ENCODE measurements at places on chromosomes 11 and 22.

DNA sequence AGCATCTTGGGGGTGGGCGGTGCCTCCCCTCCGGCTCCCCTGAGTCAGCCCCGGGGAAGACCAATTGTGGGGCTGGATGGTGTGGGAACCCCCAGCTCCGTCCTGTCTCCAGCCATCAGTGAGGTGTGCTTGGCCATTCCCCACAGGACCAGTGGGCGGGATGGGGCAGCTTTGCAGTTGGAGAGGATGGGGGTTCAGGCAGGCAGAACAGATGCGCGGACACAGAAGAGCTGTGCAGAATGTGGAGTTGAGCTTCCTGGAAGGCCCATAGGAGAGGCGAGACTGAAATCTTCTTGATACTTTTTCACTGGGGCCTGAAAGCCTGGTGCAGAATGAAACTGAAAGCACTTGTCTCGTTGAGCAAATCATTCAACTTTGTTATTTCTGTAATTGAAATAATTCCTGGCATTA lies 23.8 kb downstream of the PARVB start:
- DNase-seq: no peak

GRCh38 chr22:23531283-23531956 lies 48.7 kb downstream of the IGLL1 start:
- no peak for DNase-seq

DNA sequence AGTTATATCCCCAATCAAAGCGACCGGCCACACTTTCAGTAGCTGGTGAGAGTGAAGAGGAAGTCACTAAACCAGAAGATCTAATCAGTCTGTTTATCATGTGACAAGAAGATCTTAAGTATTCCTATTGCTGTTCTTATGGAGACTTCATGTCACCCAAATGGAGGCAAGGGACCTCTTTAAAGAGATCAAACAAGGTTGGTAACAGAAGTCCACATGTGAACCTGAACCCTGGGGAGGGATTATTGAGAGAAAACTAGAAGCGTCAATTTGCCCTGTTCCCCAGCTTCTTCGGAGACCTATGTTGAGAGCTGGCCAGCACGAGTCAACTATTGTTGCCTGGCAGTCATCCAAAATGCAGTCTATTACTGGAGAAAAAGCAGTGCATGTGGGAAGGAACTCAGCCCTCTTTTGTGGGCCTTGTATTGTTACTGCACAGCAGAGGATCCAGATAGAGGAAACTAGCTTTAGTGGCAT lies 76.9 kb upstream of the CTSC start:
- peak; percentile 93 for DNase-seq

DNA sequence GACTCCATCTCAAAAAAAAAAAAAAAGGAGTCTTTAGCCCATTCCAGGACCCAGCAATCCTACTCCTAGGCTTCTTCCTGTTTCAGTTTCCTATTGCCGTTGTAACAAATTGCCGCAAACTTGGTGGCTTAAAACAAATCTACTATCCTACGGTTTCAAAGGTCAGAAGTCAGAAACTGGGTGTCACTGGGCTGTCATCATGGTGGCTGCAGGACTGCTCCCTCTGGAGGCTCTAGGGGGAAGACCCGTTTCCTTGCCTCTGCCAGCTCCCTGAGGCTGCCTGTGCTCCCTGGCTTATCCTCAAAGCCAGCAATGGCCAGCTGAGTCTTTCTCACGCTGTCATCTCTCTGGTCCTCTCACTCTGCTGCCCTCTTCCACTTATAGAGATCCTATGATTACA lies 8.7 kb upstream of the DAGLA start:
- no peak for DNase-seq

- DNase-seq: no peak
These were observed 76.2 kb upstream of the ARHGAP32 start for GRCh38 chr11:129268371-129268770.

GRCh38 chr11:36822829-36823228 lies 224.8 kb upstream of the RAG2 start:
- DNase-seq: no peak

- no peak for DNase-seq
These were observed 49.9 kb downstream of the ST3GAL4 start for GRCh38 chr11:126405374-126405773.

GRCh38 chr11:16347928-16348685 lies 8.2 kb downstream of the SOX6 start:
- DNase-seq: no peak

DNA sequence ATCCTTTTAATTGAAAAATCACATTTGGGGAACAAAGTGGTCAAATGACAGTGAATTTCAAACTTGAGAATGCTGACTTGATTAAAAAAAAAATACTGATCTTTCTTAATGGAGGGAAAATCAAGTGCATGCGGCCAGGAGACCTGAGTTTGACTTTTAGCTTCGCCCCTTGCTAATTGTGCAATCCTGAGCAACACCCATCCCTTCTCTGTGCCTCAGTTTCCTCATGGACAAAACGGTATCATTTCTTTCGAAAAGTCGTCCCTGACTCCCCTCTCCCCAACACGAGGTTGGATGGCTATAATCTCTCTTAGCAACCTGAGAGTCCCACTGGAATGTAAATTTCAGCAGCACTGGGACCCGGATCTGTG lies 959 bp upstream of the FJX1 start:
- DNase-seq: no peak

DNA sequence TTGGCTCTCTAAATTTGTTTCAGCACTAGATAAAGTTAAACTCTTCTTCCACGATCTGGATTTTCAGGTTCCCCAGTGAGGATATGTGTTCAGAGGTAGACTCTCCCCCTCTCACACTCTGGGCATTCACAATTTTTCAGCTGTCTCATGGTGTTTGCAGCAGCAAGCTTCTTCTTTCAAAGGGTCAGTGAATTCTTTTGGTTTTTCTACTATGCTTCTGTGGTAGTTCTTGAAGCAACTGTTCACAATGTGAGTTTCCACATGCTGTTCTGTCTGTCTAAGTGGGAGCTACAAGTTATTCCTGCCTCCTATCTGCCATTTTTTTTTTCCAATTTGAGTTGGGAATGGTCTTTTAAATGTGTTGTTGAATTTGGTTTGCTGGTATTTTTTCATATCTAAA lies 25.4 kb downstream of the CNTF start:
- DNase-seq: no peak

- peak; percentile 21 for DNase-seq
These were observed 55.9 kb upstream of the CCDC188 start for GRCh38 chr22:20206709-20207215.

DNA sequence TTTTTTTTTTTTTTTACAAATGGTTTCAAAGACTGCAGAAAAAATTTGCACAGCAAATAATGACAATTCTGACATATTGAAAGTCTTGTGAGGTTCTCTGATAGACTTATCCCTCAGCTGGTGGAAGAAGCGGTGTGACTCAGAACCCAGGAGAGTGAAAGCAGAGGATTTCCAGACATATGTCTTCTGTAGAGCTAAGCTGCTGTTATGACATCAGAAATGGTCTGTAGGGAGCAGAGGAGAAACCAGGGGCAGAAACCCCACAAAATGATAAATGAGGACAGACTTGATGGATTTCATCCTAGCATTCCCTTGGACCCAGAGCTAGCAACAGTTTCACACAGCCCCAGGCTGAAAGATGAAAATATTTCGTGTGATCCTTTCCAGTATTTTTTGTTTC lies 582.6 kb downstream of the METTL15 start:
- no peak for DNase-seq

DNA sequence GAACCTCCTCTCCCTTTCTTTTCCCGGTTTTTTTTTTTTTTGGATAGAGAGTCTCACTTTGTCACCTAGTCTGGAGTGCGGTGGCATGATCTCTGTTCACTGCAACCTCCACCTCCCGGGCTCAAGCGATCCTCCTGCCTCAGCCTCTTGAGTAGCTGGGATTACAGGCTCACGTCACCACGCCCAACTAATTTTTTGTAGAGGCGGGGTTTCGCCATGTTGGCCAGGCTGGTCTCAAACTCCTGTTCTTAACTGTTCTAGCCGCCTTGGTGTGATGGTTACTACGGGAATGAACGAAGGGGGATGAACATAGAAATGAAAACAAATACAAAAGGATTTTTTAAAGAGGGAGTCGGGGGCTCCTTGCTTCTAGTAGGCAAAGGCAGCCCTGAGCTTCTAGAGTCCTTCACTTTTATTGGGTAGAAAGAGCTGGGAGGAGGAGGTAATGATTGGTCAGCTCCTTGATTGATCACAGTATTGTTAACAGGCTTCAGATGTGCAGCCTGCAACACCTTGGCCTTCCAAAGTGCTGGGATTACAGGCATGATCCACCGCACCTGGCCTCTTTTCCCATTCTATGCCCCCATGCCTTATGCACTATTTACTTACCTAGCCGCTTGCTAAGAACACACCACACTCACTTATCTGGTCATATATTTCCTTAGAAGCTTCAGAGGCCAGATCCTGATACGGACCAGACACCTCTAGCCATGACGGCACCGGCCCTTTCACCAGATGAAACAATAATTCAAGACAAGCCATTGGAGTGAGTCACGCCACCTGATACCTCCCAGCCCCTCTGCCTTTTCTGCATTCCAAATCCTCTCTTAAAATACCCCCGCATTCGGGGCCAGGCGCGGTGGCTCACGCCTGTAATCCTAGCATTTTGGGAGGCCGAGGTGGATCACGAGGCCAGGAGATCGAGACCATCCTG lies 20.7 kb downstream of the SUSD2 start:
- DNase-seq: no peak

GRCh38 chr11:128589998-128590397 lies 2.6 kb upstream of the ETS1 start:
- DNase-seq: no peak

GRCh38 chr22:37884420-37884819 lies 21.7 kb upstream of the MICALL1 start:
- no peak for DNase-seq

GRCh38 chr11:35714882-35715627 lies 52.5 kb downstream of the TRIM44 start:
- peak; percentile 75 for DNase-seq

- peak; percentile 40 for DNase-seq
These were observed at the start of gene BSX for GRCh38 chr11:122981388-122982264. BSX (minus strand) TSS chr11:122981834; CDS start chr11:122981671, 163 bp downstream.

- no peak for DNase-seq
These were observed 1768.6 kb downstream of the LRRC4C start for GRCh38 chr11:39690856-39691255.

- DNase-seq: no peak
These were observed 3.4 kb downstream of the TYR start for GRCh38 chr11:89181111-89181510.

DNA sequence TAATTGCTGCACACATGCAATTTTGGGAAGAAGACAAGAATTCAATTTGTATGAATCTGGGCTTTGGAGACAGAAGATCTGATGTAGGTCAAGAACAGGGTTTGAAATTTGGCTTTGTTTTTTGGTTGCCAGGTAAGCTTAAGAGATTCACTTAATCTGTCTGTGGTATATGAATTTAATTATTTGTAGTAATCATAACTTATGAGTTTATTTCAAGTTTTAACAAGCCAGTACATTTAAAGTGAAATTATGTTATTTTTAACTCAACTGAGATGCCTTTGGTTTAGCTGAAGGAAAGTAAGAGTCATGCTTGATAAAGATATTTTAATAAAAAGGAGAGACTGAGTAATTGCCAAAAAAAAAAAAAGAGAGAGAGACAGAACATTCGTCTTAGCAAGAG lies 384.1 kb downstream of the LUZP2 start:
- no peak for DNase-seq

DNA sequence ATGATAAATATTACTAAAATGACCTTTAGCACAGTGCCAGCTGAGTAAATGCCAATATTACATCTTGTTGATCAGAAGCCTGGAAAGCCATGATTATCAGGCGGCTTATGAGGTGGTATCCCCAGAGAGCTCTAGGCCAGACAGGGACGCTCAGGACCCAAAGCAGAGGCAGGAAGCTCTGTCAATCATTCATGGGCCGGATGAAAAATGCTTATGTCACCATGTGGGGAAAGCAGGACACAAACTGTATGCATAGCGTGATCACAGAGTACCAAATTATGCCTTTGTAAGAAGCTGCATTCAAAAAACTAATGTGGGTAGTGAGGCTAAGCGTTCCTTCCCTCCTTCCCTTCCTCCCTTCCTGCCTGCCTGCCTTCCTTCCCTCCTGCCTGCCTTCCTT lies 82.6 kb downstream of the TENM4 start:
- DNase-seq: no peak

DNA sequence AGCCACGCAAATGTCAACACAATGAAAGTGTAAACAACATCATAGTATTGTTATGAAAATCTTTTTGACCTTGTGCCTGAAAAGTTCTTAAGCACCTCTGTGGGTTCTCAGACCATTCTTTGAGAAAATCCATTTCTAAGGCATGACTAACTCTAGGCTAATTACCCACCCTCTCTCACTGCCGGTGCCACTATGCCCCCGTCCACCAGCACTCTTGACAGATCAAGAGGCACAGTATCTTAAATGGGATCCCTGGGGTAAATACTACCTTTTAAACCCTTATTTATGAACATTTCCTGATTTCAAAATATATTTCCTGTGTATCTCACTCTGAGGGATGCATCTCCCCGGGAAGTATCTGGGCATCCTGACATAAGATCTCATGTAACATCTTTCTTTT lies 607.5 kb downstream of the METTL15 start:
- no peak for DNase-seq

- no peak for DNase-seq
These were observed 47.2 kb upstream of the MPEG1 start for GRCh38 chr11:59259867-59260475.

- no peak for DNase-seq
These were observed 319.8 kb downstream of the INSC start for GRCh38 chr11:15434529-15434928.

GRCh38 chr11:128506999-128507611 lies 80.3 kb downstream of the ETS1 start:
- peak; percentile 94 for DNase-seq

DNA sequence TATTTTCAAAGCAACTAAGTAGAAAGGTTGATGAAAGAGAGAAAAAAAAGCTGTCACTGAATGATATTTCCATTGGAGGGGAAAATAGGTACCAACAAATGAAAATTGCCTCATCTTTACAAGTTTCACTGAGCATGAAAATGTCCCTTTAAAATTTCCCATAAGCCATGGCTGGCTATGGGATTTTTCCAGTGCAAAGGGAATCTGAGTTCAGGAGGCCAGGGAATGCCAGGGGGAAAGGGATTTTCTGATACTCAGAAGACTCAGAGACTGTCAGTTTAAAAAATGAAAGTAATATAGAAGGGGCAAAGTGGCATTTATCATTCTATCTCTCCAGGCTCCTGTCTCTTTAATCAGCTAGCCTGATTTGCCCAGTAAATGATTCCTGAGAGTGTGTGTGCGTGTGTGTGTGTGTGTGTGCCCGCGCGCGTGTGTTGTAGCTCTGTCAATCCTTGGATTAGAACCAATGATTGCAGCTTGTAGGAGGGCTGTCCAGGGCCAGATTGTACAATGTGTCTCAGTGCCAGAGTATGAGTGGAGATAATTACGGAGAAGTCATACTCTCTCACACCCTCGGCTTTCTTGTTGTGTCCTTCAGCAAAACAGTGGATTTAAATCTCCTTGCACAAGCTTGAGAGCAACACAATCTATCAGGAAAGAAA lies at the start of gene NTM:
NTM (plus strand) TSS at position 526 of the 662 bp plus-strand sequence.
- no peak for DNase-seq

- DNase-seq: no peak
These were observed 36.2 kb downstream of the SBF1 start for GRCh38 chr22:50438305-50439275.

- no peak for DNase-seq
These were observed 3.6 kb downstream of the TRIM29 start for GRCh38 chr11:120134106-120134930.
